Right renal pelvis (tissue), 4 donors: ENCODE measurements at places on chromosomes 5 and 9. TPM values are rescaled to one million over a fixed set of nuclear protein-coding genes. Genes with fewer than 3 reads are reported as not detected.
A peak's percentile ranks its signal among the peaks of the same experiment; 100 is the strongest.

DNA sequence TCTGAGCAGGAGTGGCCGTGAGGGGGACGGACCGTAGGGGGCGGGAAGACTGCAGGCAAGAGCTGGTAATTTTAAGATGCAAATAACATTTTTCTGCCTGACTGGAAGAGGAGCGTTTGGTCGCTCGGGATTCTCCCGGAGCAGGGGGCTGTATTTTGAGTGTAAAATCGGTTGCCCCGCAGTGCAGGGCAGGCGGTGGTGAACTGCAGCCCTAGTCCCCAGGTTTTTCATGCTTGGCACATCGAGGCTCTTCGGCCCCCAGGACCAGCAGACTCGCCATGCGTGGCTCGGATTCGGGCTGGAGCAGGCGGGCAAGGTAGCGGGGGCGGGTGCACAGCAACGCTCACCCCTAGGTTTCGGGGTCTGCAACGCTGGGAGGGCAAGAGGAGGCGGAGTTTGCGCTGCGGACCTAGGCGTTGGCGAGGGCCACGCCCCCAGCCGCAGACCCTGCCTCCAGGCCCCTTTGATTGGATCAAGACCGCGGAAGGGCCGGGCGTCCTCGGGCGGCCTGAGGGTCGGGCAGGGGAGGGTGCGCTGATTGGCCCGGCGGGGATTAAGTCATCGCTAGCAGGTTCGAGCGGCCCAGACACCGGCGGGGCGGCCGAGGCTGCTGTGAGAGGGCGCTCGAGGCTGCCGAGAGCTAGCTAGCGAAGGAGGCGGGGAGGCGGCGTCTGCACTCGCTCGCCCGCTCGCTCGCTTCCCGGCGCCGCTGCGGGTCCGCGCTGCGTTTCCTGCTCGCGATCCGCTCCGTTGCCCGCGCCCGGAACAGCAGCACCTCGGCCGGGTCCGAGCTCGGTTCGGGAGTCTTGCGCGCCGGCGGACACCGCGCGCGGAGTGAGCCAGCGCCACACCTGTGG lies at the start of gene ARHGAP26:
ARHGAP26 (plus strand) TSS at position 585 of the 857 bp plus-strand sequence. CDS start 385 bp downstream, outside the sequence.
- DNase-seq, result peak; percentile 84

DNA sequence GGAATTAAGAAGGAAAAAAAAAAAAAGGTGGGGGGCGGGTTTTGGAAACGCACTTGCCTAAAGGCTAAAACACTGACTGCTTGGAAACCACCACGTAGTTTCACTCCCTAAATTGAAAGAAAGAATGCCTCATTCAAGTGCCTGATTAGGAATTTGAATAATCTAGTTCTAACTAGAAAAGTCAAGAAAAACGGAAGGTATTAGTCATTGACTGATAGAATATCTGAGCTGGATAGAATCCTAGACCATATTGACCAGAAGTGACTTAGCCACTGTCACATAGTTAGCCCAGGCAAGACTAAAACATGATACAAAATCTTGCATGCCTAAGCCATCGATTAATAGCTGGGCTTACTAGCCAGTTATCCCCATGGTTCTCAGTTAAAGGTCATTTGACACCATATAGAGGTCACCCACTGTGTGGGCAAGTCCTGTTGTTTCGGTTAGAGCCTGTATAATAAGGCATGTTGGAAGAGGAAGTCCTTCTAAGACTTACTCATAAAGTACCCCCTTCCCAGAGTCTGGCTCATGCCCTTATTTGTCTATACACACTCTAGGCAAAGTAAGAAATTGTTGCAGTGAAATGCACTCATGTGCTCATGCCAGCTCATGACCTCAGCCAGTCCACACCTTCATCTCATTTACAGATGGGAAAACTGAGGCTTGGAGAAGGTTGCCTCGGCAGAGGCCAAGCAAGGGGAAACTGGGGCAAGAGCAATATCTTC lies 40.2 kb downstream of the SH3RF2 start:
- DNase-seq, result no peak

WNK2 gene
- polyA plus RNA-seq, result 13.2 TPM

- peak; percentile 12 for DNase-seq
Observed at GRCh38 chr9:71767776-71768321, 464 bp downstream of the CEMIP2 start.

DNA sequence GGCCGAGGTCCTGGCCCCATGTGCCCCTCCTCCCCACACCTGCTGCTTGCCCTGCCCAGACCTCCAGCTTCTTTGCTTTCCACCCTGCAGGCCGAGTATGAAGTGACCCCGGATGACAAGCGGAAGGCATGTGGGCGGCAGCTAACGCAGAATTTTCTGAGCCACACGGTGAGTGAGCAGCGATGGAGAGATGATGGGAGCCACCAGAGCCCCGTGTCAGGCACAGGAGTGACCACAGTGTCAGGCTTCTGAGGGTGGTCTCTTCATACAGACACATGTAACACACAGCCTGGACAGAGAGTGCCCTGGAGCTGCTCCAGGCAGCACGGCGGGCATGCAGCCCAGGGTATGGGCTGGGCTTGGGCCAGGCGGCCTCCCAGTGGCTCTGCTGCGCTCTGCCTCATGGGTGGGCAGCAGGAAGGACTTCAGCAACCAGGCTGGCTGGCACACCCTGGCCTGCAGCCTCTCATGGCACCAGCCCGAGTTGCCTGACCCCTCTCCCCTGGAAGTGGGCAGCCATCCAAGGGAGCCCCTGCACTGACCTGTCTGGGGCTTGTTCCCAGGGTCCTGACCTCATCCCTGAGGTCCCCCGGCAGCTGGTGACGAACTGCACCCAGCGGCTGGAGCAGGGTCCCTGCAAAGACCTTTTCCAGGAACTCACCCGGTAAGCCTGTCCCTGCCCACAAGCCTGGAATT lies 5.8 kb downstream of the GRK6 start:
- no peak for DNase-seq

GRCh38 chr5:57902095-57902494 lies 419.5 kb upstream of the ACTBL2 start:
- no peak for DNase-seq

GRCh38 chr9:99431103-99431502 lies 209.0 kb downstream of the SEC61B start:
- peak; percentile 20 for DNase-seq

DNA sequence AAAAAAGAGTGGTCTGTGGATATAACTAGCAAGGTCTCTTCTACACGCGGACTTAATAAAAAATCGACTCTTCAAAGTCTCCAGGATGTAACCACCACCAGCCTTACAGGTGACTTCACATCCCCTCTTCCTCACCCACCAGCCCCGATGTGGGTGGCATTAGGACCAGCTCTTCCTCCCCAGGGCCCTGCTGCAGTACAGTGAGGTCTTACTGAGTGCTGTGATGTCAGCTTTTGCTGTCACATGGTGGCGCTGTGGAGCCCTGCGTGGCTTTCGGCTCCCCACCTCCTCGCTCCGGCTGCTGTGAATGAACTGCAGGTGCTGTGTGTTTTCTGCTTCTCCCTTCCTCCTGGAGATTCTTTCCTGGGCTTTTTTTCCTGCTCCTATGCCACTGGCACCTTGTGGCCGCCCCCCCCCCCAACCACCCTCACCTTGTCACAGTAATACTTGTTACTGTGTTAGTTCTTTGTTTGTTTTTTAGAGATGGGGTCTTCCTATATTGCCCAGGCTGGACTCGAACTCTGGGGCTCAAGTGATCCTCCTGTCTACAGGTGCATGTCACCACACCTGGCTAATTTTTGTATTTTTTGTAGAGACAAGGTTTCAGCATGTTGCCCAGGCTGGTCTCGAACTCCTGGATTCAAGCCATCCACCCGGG lies 15.8 kb upstream of the RAPGEF1 start:
- DNase-seq, result peak; percentile 63

GRCh38 chr9:127705577-127706379 lies 1.0 kb upstream of the CFAP157 start:
- no peak for DNase-seq

DNA sequence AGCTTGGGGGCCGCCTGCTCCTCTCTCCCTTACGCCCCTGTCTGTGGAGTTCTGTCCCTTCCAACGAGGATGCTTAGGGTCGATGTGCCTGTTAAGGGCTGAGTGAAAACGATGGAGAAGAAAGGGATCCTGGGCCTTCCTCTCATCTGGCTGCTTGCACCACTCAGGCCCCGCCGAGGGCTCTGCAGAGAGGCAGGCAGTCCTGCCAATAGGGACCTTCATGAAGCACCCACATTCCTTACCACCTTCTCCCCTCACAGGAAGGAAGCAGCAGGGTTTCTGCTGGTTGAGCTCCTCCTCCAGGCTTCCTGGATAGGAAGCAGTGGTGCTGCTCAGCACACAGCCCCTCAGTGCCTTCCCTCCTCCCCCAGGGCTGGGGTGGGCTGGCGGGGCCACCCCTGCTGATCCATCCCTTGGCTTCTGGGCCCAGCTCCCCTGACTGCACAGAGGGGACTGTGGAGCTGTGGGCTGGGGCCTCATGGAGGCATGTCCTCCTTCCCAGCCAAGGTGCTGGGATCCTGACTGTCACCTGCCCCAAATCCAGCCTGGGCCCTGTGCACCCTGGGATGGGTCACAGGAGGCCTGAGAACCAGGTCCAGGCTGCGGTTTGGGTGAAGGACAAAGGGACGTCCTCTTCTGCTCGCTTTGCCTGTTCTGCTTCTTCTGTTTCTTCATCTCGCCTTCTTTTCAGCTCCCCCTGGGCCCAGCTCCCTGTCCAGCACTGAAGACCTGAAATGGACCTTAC lies 50.5 kb downstream of the AHRR start:
- no peak for DNase-seq

GRCh38 chr9:94666364-94667099 lies 27.2 kb upstream of the FBP1 start:
- DNase-seq, result no peak

PCDHB16 gene
- 5.7 TPM for polyA plus RNA-seq

- DNase-seq, result no peak
Observed at GRCh38 chr5:175508896-175509295, 30.5 kb downstream of the SFXN1 start.

GRCh38 chr5:180492226-180492903 lies 1.8 kb upstream of the CNOT6 start:
- no peak for DNase-seq

DNA sequence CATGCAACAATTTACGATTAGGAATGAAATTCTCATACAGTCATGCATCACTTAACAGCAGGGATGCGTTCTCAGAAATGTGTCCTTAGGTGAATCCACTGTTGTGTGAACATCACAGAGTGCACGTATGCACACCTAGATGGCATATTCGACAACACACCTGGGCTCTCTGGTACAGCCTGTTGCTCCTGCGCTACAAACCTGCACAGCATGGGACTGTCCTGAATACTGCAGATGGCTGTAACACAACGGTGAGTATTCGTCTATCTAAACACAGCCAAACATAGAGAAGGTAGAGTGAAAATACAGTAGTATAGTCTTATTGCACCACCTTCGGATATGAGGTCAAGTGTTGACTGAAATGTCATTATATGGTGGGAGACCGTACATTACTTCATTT lies 44.0 kb upstream of the LCP2 start:
- DNase-seq, result no peak

- DNase-seq, result no peak
Observed at GRCh38 chr5:80387063-80387768, 20.6 kb upstream of the ZFYVE16 start.

- no peak for DNase-seq
Observed at GRCh38 chr5:158068964-158069363, 210.0 kb upstream of the CLINT1 start.

GRCh38 chr5:140631831-140632365 lies 1.1 kb downstream of the CD14 start:
- DNase-seq, result peak; percentile 8

GRCh38 chr5:71976449-71976848 lies 130.8 kb upstream of the MAP1B start:
- no peak for DNase-seq

DNA sequence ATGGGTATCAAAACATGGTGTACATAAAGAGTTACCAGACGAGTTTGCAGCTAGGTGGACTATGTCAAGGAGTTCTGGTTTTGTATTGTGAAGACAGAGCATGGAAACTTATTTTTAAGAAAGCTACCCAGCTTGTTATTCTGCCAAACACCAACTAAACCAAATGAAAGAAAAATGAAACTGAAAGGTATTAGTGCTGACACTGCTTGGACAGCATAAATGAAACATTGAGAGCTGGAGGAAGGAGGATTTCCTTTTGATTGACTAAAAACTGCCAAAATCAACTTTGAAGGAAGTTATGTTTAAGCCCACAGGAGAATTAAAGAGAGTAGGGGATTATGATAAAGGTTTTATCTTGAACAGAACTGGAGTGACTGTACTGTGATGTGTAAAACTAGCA lies 766.2 kb downstream of the PTPRD start:
- no peak for DNase-seq

DNA sequence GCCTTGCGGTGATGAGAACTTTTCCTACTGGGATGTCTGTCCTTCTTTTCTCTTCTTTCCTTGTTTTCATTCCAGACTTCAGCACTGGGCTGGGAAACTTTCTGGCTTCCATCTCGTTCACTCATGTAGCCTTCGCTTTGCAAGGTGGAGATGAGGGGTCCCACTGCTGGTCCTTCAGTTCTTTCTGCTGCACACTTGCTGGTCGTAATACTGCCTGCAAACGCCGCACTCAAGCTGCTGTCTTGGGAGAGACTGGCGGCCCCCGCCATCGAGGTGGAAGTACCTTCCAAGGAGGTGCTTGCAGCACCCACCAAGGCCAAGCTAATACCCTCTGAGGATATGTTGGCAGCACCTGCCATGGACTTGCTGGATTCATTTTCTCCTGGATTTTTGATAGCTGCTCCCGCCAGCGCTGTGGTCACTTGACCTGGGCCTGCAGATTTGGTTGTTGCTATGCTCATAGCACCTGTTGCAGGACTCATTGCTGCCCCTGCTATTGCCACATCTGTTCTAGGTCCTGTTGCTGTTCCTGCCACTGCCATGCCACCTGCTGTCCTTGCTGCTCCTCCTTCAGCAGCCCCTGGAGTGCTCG lies 3.0 kb downstream of the GARIN3 start:
- DNase-seq, result no peak

DNA sequence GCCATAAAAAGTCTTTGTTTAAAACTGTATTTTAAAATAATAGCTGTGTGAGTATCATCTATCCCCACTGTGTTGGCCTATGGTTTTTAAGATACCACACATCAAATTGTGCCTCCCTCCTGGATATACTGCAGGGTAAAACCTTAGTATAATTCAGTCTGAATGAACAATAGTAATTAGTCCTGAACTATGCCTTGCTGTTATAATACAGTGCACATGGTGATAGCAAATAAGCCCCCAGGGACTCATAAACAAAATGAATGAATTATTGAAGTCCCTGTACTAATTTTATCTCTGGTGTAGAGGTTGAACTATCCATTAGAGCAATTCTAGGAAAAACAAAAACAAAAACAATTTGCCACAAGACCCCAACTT lies 142.7 kb upstream of the ADAMTSL1 start:
- no peak for DNase-seq
